ENCODE measurements at places on chromosomes 1 and 21.

DNA sequence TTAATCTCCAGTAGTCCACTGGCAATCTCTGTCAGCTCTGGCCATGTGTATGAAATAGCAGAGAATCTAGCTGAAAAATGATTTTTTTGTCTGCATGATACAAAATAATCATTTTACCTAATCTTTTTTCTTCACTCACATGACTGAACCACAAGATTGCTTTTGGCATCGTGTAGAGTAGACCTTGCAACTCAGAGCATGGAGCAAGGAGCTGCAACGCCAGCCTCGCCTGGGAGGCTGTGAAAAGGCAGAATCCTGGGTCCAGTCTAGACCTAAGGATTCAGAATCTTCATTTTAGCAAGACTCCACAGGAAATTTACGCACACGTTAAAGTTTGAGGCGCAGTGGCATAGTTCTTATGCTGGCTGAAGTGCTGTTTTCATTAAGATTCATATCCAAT is 40.2 kb downstream of the TOMM20 start:
- no peak for DNase-seq

DNA sequence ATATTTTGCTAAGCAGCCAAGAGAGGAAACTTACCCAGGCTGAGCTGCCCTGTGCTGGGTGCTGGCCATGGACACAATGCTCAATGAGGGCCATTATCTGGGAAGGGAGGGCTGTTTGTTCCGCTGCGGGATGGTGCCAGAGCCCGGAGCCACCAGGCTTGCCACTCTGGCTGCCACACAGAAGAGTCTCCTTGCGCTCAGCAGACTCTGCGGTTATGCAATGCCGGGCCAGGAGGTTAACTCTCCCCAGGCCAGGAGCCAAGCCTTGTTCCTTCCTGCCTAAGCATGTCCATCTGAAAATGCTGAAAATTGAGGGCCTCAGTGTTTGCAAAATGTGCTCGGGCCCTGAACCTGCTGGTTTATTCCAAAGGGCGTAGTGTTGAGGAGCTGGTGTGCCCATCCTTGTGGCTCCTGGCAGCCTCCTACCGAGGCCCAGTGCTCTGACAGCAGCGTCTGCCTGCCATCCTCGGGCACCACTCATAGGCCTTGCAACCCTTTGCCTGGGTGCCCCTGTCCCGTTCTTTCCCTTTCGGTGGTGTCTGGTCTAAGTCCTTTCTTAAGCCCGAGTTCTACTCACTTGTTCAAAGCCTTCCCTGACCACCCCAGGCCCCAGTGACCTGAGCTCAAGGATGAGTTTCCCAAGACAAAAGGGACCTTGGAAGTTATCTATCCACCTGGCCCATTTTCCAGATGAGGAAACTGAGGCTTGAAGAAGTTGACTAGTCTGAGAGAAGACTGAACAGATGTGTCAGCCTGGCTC is 133.8 kb upstream of the EDN2 start:
- DNase-seq = peak; percentile 87

GRCh38 chr21:35614396-35614921 is 445.9 kb downstream of the SETD4 start:
- no peak for DNase-seq

GRCh38 chr1:47618830-47619229 is 181.0 kb downstream of the FOXD2 start:
- DNase-seq = no peak

DNA sequence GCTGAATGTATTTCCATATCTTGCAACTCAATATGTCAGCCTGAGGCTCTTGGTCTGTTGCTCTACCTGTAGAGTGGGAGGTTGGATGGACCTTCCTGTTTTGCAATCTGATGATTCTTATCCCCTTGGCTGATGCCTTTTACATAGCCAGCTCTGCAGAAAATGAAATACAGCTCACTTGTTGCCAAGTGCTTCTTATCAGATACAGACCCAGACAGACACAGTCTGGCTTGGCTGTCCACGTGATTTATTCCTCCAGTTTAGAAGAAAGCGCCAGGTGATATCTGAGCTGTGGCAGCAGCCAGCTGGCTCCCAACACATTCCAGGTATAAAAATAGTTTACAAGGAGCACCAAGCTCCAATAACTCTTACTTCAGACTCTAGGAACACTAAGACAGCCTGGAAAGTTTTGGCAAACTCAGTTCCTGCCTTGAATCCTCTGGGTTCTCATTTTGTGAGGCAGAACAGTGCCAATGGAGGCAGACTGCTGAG is 479.2 kb upstream of the USP24 start:
- no peak for DNase-seq

DNA sequence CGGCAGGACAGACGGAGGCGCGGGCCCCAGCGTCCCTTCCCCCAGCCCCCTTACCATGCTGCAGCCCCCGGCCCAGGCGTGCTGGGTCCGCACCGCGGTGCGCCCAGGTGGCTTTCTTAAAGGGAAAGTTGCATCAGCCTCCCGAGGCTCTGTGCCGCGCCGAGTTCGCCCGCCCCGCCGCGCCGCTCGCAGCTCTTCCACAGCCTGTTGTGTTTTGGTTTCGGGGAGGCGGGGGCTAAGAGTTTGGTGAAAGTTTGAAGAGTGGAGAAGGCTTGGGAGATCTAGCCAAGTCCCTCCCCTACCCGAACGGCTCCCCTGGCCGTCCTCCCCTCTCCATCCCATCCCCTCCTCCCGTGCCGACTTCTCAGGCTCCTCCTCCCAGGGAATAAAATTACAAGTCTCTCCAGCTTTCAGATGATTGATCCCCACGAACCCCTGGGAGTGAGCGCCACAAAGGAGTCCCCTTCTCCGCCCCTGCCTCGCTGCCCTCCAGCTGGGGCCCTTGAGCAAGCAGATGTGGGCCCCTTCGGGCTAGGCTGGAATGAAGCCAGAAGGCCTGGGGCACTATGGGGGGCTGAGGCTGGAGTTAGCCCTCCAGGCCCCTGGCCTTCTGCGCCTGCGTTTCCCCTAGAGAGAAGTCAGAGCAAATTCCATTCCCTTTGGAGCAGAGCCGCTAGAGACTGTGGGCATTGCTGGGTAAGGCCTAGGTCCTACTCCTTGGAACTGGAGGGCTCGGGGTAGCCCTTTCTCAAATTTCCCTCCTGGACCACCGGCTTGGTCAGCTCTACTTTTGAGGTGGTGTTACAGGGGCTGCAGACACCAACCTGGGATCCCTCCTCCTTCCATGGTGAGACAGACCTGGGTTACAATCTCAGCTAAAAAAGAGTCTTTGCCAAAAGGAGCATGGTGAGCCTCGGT is at the start of gene SLC6A9:
TSS of gene SLC6A9 (minus strand) at position 211 of the 918 bp plus-strand sequence. CDS start 7,185 bp downstream, outside the sequence.
- DNase-seq = no peak

DNA sequence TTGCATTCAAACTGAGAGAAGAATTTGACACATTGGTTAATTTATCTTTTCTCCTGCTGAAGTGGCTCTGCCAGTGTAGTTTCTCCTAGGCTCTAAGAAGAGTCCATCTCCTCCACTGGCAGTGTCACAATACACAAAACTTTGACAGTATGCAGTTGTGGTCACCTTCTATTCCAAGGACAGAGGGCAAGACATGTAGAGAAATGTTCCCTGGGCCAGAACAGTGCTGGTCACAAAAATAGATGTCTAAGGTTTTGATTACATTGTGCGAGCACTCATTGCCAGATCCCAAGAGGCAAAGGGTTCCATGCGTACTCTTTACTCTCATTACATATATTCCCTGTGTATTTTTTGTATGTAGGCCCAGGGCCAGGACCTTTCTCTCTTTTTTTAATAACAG is 148.1 kb upstream of the UBE2U start:
- no peak for DNase-seq

DNA sequence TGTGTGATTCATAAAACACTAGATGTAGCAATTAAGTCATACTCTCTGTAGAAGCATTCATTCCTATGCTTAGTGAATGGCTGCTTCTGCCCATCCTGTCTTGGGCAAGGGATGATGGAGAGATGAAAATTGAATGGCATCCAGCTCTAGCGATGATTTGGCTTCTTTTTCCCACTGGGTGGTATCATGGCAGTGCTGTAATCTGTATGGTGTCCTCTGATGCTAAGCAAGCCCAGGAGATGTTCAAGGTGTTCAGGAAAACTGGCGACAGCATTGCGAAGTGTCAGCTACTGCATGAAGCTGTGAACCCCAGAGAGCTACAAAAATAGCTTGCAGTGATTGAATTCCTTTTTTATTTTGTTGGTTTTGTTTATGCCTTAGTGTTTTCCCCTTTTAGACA is 48.9 kb upstream of the LEPR start:
- DNase-seq = no peak

DNA sequence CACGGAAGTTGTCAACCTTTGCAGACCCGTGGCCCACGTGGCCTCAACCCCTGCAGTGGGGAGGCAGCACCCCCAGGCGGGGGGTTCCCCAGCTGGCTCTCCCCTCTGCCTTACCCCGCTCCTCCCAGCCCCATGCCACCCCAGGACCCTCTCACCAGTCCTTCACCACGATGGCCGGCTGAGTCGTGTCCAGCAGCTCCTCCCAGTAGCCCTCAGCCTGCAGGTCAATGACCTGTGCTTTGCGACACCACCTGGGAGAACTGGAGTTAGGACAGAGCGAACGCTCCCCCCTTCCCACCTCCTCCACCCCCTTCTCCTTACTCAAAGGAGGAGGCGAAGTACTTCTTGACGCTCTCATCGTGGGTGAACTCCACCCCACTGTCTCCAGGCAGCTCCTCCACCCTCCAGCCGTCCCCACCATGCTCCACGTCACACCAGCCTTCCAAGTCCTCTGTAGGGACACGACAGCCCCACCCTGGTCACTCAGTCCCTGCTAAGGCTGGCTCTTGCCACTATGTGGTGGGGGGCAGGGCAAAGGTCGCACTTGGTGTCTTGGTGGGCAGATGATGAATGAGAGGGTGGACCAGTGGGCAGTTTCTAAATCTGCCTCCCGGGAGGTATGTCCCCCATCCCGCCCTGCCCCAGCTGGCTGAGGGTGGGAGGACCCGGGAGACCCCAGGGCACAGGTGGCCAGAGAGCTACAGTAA is 4.5 kb downstream of the FBXO2 start:
- DNase-seq = no peak

DNA sequence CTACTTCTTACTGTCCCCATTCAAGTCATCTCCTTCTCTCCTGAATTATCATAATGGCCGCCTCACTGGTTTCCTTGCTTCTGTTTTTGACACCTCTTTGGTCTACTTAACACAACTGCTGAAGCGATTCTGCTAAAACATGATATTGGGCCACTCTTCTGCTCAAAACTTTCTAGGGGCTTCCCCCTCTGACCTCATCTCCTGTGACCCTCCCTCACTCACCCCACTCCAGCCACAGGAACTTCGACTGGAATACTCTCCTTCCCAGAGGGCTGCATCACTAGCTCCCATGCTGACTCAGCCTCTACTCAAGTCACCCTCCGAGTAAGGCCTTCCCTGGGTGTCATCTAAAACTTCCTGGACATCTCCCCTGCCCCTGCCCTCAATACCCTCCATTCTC is 35.7 kb downstream of the NRIP1 start:
- no peak for DNase-seq

DNA sequence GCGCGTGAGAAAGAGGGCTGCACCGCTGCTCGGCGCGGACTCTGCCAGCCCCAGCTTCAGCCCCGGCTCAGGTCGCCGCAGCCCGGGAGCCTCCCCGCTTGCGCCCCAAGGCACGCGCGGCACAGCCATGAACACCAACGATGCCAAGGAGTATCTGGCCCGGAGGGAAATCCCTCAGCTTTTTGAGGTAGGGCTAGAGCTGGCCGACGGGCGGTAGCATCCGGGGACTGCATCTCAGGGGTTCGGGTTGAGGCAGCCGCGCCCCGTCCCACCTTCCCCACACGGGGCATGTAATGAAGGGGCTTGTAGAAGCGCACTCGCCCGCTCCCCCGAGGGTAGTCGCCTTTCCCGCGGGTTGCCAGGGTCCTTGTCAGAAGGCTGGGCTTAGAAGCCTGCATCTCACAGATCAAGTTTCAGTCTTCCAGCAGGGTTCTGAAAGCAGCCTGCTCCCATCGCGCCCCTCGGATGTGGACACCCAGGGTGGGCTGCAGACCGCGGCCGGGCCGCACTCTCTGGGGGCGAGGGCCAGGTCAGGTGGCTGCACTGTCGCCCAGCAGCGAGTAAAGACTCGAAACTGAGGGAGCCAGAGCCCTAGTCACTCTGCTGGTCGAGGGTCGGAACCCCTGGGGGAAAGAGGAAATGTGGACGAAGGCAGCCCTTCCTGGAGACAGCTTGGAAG is 507 bp downstream of the AK5 start:
- DNase-seq = no peak

DNA sequence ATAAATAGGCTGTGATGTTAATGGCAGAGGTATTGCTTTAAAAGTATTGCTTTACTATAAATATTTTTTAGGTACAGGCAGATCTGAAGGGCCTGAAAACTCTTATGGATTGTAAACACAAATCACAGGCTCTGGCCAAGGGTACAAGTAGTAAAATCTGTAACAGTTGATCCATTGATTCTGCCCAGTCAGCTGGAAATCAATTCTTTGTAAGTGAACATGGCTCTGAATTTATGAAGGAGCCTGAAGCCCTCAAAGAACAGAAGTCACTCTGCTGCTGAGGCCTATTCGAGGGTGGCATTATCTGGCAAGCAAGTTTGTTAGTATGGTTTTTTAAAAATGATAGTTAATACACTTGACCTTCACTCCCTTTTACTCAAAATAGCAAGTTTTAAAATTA is 834.0 kb upstream of the TMPRSS15 start:
- no peak for DNase-seq

DNA sequence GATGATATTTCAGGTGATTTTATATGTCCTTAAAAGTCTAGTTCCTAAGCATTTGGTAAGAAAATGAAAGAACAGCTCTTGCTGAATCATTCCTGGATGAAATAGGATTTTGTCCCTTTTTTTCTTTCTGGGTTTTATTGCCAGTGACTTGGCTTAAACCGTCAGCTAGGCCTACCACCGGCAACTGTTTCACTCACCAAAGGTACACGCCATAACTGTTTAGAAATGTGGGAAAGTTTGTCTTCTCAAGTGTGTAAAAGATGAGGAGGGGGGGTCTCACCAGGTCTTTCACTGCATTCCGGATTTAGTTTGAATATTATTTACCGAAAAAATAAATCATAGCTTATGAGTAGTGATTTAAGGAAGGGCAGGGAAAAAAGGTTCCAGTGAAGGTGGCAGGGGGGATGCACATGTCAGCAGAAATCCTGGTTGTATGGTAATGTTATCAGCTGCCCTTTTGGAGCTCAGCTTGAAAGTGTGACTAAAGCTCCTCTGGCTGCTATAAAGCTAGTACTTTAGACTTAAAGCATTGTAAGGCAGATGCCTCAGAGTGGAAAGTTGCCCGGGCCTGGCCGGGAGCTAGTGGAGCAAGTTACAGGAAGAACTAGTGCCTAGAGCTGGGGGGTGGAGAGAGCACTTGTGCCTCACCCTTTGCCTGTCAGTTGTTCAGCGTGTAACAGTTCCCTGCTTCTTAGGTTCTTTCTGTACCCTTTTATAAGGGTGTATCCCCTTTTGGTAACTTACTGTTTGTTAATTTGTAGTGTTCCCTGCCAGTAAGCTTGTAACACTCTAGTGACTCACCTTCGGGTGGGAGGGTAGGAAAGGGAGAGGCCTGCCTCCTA is 3.1 kb downstream of the ATP1A1 start:
- DNase-seq = peak; percentile 97

- DNase-seq = no peak
Observed at GRCh38 chr1:47536646-47537118, 98.8 kb downstream of the FOXD2 start.

All from vagina (tissue), 2 donors.